Lower lobe of right lung (tissue), 2 donors: ENCODE measurements at places on chromosomes 5 and 9. TPM values are rescaled to one million over a fixed set of nuclear protein-coding genes. Genes with fewer than 3 reads are reported as not detected.
A peak's percentile ranks its signal among the peaks of the same experiment; 100 is the strongest.

DNA sequence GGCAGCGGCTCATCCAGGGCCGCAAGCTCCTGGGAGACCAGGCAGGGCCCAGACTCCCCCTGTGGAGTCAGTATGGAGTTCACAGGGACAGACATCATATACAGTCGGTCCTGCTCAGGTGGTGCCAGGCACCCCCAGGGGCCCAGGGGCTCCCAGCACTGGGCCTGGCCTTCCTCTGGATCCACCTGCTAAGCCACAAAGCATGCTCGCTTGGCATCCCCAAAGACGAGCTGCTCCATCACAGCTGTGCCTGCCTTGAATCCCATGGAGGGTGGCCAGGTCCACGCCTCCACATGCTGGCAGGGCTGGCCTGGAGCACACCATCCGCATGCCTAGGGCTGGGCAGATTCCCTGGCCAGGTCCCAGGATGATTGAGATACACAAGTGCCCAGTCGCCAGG lies 4.6 kb downstream of the BICD2 start:
- peak; percentile 72 for DNase-seq
- H3K4me1 ChIP-seq, result peaks cover 47% of the 10 kb centered on the region
- no peak overlapping the region for H3K4me3 ChIP-seq

SLC6A3 gene
- total RNA-seq, result 0.12 TPM

ARL14EPL gene
- total RNA-seq, result not detected

GRCh38 chr5:59489551-59489950 lies 404.0 kb downstream of the PDE4D start:
- H3K4me1 ChIP-seq, result peaks cover 9% of the 10 kb centered on the region
- DNase-seq, result no peak
- no peak overlapping the region for H3K4me3 ChIP-seq
- H3K27ac ChIP-seq, result no peak overlapping the region

DNA sequence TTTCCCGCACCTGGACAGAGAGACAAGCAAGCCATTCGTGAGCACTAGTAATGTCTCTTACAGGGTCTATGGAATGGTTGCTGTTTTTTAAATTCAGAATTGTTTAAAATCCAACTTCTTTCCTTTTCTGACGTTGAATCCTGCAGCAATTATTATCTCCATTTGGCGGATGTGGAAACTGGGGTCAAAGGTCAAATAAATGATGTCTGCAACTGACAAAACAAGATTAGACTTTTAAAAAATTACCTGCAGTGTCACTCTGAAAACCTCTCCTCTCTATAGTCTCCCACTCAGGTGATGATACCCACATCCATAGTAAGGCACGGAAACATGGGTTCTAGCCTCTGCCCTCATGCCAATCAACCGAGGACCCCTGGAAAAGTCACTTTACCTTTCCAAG lies 142.7 kb upstream of the SMIM23 start:
- H3K27ac ChIP-seq, result no peak overlapping the region
- H3K4me3 ChIP-seq, result no peak overlapping the region
- H3K27me3 ChIP-seq, result no peaks in the 10 kb centered on the region
- no peaks in the 10 kb centered on the region for H3K4me1 ChIP-seq

DNA sequence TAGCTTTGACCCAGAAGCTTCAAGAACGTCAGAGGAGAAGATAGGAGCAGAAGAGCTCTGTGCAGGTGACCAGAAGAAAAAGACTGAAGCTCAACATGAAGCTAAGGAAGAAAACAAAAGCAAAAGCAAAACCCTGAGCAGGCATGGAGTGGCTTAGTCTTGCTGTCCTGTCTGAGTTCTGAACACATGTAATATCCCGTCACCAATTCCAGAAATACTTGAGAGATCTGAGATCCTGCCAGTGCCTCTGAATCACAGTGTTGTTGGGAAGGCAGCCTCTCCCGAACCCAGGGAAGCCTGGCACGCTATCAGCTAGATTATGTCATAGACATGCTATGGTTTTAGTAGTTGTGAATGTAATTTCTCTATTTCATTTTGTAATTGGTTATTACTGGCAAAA lies 235.7 kb downstream of the ICE1 start:
- DNase-seq, result no peak
- peaks cover 3% of the 10 kb centered on the region for H3K4me1 ChIP-seq
- no peak overlapping the region for H3K4me3 ChIP-seq
- no peaks in the 10 kb centered on the region for H3K27me3 ChIP-seq
- H3K27ac ChIP-seq, result no peak overlapping the region

DNA sequence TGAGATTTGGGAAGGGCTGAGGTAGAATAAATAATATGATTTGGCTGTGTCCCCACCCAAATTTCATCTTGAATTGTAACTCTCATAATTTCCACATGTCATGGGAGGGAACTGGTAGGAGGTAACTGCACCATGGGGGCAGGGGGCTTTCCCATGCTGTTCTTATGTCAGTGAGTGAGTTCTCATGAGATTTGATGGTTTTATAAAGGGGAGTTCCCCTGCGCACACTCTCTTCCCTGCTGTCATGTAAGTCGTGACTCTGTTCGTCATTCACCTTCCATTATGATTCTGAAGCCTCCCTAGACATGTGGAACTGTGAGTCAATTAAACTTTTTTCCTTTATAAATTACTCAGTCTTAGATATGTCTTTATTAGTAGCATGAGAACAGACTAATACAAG lies 115.5 kb upstream of the STARD4 start:
- no peak overlapping the region for H3K4me3 ChIP-seq
- no peak overlapping the region for H3K27ac ChIP-seq
- no peak for DNase-seq
- H3K4me1 ChIP-seq, result no peaks in the 10 kb centered on the region
- H3K27me3 ChIP-seq, result no peaks in the 10 kb centered on the region

NDST1 gene
- 117 TPM for total RNA-seq

DNA sequence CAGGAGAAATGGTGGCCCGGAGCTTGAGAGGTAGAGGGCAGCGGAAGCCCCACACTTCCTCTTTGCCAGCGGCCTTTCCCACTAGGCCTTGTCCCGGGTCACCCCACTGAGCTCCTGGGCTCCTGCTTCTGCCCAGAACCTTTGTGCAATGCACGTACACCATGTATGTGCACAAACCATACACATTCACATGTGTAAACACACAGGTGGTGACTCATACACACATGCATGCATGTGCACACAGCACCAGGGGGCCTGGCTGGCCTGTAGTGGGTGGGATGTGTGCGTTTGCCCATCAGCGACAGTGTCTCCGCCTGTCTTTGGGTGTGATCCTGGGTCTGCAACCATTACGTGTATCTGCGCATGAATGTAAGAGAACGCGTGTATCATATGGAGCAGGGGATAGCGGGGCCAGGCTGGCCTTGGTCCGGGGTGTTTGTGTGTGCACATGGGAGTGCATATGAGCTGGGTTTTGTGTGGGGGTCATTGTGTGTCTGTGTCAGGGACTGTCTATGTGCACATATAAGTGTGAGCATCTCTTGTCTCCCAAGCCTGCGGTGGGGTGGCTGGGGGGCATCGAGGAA lies 43.7 kb downstream of the PSD2 start:
- H3K4me1 ChIP-seq, result peaks cover 4% of the 10 kb centered on the region
- H3K36me3 ChIP-seq, result no peaks in the 10 kb centered on the region
- DNase-seq, result no peak
- no peaks in the 10 kb centered on the region for H3K27me3 ChIP-seq

- H3K27me3 ChIP-seq, result no peaks in the 10 kb centered on the region
- no peak for DNase-seq
- H3K27ac ChIP-seq, result no peak overlapping the region
- H3K36me3 ChIP-seq, result no peaks in the 10 kb centered on the region
- H3K4me1 ChIP-seq, result peaks cover 8% of the 10 kb centered on the region
Observed at GRCh38 chr5:13994621-13995253, 50.2 kb upstream of the DNAH5 start.

PCSK1 gene
- total RNA-seq, result 0.18 TPM

DNA sequence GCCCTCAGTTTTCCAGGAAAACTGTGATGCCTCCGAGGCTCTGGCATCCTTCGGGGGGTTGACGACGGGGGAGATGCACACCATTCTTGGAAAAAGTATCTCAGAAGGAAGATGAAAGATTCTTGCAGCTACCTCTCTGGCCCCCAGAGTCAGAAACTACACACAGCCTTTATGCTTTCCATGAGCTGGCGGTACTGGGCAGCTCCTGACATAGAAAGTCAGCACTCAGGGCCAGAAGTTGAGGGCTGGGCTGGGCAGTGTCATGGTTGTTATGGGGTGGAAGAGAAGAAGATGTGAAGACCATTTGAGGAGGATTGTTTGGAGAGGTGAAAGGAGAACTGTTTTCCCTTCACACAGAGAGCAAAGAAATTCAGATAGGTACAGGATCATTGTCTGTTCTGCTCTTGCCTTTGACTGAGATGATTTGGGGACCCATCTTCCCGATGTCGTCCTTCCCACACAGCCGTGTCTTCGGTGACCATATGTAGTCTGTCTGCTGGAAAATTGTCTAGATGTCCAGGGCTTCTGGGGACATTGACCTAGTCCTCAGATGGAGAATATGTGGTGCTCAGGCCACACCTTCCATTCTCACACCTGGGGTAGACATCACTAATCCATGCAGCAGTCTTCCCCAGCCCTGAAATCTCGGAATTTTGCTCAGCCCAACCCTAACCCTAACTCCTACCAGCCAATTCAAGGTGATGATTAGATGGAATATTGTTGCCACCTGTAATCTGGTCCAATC lies 237.1 kb downstream of the CACNA1B start:
- H3K4me3 ChIP-seq, result no peak overlapping the region
- H3K27ac ChIP-seq, result no peak overlapping the region
- H3K4me1 ChIP-seq, result no peaks in the 10 kb centered on the region
- DNase-seq, result no peak
- H3K36me3 ChIP-seq, result no peaks in the 10 kb centered on the region

- H3K4me3 ChIP-seq, result no peak overlapping the region
- no peaks in the 10 kb centered on the region for H3K27me3 ChIP-seq
- no peak overlapping the region for H3K27ac ChIP-seq
- H3K4me1 ChIP-seq, result no peaks in the 10 kb centered on the region
- DNase-seq, result no peak
- no peaks in the 10 kb centered on the region for H3K36me3 ChIP-seq
Observed at GRCh38 chr5:20694121-20694520, 706.1 kb upstream of the CDH18 start.

INSL4 gene
- total RNA-seq, result not detected

RBM22 gene
- total RNA-seq, result 46.8 TPM

GRCh38 chr9:70535546-70536323 lies 121.3 kb upstream of the KLF9 start:
- no peak overlapping the region for H3K4me3 ChIP-seq
- H3K27ac ChIP-seq, result no peak overlapping the region
- no peak for DNase-seq
- H3K27me3 ChIP-seq, result no peaks in the 10 kb centered on the region

GRCh38 chr9:4495537-4495936 lies 5.3 kb downstream of the SLC1A1 start:
- H3K27ac ChIP-seq, result no peak overlapping the region
- peaks cover 14% of the 10 kb centered on the region for H3K27me3 ChIP-seq
- H3K36me3 ChIP-seq, result no peaks in the 10 kb centered on the region

DNA sequence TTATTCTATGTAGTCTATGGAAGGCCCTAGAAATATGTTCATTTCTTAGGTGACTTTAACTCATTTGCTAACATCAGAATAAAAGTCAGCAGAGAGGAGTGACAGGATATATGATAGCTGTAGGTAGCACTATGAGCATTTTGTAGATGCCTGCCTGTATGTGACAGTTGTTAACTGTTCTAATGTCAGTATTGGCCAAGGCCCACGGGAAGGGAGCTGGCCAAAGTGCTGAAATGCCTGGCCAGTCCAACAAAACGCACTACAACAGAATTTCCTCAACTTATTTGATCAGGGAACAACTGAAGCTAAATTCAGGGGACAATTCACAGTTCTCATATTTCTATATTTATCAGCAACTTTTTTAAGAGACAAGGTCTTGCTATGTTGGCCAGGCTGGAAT lies 20.8 kb downstream of the SV2C start:
- H3K36me3 ChIP-seq, result no peaks in the 10 kb centered on the region
- no peaks in the 10 kb centered on the region for H3K4me1 ChIP-seq
- DNase-seq, result no peak
- no peak overlapping the region for H3K4me3 ChIP-seq

GRCh38 chr5:86684222-86684621 lies 66.5 kb downstream of the COX7C start:
- no peak overlapping the region for H3K4me3 ChIP-seq
- no peak for DNase-seq
- H3K4me1 ChIP-seq, result no peaks in the 10 kb centered on the region
- H3K27ac ChIP-seq, result no peak overlapping the region
- H3K27me3 ChIP-seq, result no peaks in the 10 kb centered on the region

CER1 gene
- not detected for total RNA-seq
